ENCODE measurements at places on chromosomes 11 and 22.
A peak's percentile ranks its signal among the peaks of the same experiment; 100 is the strongest.

- DNase-seq, result no peak
Observed at GRCh38 chr22:27397954-27398342, 403.6 kb downstream of the MN1 start.

- peak; percentile 67 for DNase-seq
Observed at GRCh38 chr11:70517988-70518907, 119.9 kb downstream of the CTTN start.

DNA sequence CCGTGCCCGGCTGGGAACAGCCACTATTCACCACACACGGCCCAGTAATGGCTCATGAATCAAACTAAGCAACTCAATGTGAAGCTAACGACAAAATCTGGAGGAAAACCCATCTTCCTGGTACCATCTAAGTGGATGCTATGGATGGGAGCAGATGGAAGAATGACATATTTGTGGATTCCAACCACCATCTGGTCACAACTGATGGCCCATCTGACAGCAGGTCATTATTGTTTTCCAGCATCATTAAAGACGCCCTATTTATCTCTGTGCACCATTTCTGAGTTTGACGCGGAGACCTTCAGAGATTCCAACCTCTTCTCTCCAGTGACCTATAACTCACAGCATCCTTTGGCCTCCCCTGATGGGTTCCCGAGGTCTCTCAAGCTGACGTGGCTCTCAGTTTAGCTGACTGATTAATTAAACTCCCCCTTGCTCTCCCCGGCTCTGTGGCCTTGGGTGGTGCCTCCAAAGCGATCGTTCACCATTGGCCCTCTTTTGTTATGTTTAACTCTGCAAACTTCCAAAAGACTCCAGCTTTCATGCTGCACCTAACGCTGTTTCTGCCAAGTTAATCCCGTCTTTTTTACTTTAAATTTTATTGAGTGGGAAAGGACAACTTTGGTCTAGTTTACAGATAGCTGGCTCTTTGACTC, 1514.4 kb downstream of the BRD1 start:
- no peak for DNase-seq

DNA sequence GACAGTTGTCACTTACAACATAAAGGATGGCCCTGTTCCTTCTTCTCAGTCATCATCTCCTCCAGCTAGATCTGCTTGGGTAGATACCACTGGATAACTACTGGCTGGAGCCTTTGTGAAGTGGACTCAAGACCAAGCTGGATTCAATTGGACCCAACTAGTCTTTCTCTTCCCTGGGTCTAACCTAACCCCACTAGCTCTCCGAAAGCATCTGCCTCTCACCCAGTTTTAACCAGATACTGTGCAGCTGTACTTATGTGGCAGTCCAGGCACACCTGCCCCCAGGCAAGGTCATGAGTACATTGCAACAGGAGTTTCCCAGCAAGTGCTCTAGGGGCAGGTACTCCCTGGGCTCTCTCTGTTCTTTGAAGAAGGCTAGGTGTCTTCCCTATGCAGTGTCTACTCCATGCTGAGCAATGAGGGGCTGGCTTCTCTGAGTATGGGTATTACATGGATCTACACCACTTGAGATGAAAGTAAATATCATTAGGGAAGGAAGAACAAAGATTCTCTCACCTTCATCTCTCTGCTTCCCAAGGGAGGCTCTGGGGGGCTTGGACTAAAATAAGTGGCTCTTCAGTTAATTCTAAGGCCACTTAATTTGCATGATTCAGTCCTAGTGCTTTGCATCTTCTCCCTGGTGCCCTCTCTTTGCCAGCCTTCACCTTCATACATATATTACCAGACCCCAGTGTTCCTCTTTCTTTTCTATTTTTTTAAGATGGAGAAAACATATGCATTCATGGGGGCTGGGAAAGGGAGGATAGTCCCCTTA, 236.1 kb downstream of the NXPE2 start:
- no peak for DNase-seq

DNA sequence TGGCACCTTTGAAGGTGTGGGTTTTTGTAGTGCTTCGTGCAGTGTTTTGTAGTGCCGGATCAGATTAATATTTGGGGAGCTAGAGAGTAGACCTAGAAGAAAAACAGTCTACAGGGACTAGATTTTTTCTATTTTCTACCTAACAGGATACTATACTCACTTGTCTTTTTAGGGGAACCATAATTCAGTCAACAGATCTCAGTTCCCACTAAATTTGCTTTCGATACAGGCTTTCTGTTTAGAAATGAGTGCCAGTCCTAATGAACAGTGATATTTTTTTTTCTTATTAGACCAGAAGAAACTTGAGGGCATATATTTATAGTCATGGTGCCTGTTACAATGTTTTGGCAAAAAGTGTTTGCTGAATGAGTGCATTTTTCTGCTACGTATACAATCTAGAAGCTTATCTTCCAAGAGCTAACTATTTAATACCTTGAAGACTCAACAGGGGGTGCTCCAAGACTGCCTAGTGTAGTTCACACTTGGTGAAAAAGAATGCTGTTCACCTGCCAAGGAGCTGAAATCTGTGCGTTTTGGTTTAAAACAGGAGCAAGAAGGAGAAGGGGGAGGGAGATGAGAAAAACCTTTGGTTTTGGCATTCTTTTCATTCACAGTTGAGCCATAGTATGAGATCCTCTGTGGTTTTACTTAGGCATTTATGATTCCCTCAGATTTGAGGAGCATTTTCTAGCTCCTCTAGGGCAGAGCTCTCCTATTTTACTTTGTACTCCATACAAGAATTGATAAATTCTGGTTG, 44.9 kb upstream of the VSTM5 start:
- peak; percentile 67 for DNase-seq

DNA sequence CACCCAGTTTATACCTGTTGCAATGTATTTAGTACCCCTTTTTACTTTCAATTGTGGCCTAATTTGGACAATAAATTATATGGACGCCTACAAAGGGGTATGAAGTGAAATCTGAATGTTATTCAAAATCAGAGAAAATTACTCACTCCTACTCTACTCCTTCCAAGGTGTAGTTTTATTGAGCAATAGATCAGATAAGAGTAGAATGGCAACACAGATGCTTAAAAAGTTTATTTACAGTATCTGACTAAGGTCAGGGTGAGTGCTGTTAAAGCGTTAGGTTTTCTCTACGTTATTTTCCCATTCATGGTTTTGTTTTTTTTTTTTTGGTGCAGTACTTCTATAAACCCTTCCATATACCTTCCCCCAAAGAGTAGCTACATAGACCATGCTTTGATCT, 805.6 kb downstream of the KCNA4 start:
- no peak for DNase-seq

DNA sequence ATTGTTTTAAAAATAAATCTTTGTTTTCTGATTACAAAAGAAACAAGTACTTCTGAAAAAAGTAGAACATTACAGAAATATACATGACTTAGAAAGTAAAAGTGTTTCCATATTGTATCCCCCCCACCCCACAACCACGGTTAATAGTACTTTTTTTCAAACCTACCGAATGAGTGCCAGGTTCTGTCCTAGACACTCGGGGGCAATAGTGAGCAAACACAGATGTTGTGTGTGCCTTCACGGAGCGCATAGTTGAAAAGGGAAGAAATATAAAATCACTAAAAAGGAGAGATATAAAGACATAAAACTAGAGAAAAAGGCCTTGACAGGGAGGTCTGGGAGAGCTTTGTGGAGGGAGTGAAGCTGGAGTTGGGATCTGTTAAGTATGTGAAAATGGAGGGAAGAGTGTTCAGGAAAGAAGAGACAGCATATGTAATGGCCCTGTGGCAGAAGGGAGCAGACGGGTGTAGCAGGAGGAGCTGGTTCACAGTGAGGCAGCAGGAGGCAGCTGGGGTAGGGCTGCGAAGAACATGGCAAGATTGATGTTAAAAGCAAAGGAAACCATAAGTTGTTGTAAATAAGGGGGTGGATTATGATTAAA, 42.1 kb upstream of the ALX4 start:
- no peak for DNase-seq

GRCh38 chr11:75264971-75265370, 24.4 kb downstream of the TPBGL start:
- DNase-seq, result no peak
